ENCODE measurements at places on chromosomes 1 and 21.
A peak's percentile ranks its signal among the peaks of the same experiment; 100 is the strongest.

DNA sequence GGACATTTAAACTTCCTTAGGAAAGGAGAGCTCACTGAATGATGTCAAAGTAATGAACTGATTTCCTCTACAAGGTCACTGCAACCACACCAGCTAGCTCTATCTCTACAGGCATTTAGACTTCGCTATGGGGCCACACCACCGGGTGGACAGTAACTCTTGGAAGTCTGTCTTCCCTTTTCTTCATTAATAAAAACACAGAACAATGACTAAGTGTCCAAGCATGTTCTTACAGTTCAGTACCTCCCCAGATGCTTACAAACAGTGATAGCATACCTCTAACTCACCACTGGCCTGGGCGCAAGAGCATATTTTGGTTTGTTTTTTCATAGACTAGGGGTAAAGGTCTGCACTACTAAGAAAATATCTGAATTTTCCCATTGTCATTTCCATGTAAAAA is 54.6 kb downstream of the SIM2 start:
- DNase-seq: peak; percentile 82

DNA sequence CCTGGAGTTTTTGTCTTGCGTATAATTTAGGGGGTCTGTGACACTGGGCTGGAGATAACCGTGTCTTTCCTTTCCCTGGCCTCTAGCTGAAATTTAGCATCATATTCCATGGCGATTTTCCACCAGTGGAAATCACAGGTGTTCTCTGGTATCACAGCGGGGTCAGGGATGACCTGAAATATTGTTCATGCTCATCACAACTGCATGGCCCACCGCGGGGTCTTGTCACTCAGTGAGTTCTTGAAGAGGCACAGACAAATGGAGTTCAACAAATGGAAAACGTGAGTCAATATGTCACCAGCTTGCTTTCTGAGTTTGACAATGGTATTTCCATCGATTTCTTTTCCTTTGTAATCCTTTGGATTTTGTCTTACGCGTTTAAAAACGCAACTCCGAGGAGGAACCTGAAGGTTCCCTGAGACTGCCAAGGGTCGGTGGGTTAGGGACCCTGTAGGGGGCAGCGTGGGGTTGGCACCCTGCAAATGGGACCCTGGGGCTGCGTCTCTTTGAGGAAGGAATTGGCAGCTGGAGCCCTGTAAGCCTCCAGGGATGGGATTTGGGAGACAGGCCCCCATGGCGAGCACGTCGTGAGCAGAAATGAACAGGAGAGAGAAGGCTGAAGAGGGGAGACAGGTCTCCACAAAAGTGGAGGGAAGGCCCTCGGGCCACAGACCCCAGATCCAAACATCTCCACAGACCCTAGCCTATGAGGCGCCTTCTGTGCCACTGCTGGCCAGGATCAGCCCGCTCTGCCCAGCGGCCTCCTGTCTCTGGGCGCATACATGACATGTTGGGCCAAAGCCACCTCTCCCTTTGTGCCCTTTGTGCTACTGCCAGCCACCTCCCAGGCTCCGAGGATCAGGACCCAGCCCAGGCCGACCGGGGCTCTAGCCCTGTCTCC is 32.1 kb upstream of the RUNX3 start:
- DNase-seq: no peak

- DNase-seq: no peak
These were observed 26.6 kb downstream of the IL23R start for GRCh38 chr1:67192902-67193301.

DNA sequence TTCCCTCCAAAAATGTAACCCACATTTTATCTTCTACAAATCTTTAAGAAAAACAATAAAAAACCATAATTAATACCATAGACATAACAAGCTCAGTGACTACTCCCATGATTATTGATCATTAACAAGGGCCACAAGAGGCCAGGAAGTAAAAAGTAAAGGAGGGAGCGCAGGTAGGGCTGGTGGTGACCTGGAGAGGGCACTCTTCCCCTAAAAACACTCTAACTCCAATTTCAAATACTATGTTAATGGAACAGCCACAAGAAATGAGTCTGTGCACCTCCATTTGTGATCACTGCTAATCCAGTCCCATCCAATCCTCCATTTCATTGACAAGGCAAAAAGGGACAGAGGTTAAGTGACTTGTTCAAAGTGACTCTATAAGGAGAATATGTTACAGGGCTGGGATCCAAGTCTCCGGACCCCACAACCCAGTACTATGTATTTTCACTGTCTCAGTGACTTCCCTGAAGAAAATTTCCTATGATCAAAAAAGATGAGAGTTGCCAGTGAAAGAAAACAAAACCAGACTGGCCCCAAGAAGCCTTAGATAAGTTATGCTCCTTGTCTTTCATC is 41.2 kb upstream of the CFAP298 start:
- peak; percentile 20 for DNase-seq

DNA sequence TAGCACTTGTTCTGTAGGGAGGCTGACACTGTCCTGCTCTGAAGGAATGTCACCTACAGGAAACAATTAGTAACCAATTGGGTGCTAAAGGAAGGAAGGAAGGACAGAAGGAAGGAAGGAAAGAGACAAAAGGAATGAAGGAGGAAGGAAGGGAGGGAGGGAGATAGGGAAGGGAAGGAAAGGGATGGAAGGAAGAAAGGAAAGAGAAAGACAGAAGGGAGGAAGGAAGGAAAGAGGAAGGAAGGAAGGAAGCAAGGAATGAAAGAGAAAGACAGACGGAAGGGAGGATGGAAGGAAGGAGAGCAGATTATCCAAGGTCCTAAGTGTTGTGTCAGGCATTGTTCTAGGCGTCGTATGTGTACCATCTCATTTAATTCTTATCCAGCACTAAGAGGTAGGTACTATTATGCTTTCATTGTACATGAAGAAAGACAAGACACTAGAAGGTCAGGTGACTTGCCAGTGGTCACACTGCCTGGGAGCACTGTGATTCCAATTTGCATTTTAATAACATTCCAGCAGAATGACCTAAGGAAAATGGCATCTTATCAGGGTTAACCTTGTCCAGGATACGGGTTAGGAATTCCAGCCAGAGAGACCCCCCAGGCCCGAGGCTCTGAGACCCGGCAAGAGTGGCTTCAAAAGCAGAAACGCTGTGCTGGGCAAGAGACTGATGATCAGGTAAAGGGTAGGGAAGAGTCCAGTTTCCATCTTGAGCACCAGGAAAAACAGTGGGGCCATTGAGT is 29.6 kb downstream of the CLIC6 start:
- DNase-seq: peak; percentile 61

DNA sequence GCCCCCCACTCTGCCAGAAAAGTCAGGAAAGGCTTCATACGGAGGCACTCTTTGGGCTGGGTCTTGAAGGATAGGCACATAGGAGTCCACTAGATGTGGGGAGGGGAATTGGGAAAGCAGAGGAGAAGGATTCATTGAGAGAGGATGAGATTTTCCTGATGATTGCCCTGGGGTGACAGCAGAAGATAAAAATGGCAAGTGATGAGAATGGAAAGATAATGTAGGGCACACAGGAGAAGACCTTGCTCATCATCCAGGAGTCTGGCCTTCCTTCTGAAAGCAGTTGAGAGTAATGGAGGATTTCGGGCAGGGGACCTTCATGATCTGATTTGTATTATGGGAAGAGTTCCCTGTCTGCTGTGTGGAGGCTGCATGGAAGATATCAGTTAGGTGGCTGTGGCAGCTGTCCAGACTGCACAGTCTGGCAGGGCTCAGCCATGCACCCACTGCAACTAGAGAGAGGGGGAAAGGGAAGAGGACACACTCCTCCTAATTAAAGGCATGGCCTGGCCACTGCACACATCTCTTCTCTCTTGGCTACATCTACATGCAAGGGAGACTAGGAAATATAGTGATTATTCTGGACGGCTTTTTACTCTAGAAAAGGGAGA is 9.6 kb upstream of the FABP3 start:
- no peak for DNase-seq

- peak; percentile 8 for DNase-seq
These were observed 54.5 kb downstream of the PAPPA2 start for GRCh38 chr1:176517484-176517883.

GRCh38 chr1:27487966-27488884 is 1.7 kb downstream of the WASF2 start:
- peak; percentile 41 for DNase-seq

DNA sequence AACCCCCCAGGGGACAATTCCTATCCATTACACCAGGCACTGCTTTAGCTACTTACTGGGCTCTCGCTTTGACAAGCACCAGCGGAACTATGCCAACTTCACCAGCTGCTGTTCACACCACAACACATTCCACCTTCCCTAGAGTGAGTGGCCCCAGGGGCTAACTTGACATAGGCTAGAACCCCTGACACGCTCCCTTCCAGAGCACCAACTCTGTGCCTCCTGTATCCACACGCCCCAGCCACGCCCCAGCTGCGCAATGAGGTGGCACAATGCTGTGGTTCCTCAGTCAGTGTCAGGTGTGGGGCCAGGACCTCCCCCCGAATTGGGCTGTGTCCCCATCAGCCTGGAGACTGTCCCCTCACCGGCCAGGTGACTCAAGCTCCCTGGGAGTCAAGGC is 11.7 kb upstream of the FGR start:
- no peak for DNase-seq

GRCh38 chr1:206631085-206631509 is 4.2 kb upstream of the DYRK3 start:
- DNase-seq: peak; percentile 74

DNA sequence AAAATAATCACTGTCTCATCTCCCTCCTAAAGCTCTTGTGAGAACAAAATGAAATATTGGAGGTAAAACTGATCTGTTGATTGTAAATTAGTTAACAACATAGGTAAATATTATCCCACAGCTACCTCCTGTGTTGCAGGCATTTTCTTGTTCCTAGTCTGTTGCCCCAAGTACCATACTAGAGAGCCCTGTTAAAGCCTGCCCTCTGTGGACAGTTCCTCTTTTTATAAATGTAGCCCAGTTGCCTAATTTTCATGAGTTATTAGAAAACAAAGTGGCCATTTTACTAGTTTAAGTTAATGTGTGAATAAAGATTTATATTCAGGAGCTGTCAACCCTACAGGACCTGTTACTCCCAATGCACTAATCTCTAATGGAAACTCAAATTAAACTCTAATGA is 180.0 kb upstream of the KCND3 start:
- no peak for DNase-seq

- DNase-seq: no peak
These were observed 49.9 kb downstream of the C8B start for GRCh38 chr1:56915960-56916359.

- DNase-seq: no peak
These were observed 83.7 kb upstream of the CHRM3 start for GRCh38 chr1:239302696-239303095.

DNA sequence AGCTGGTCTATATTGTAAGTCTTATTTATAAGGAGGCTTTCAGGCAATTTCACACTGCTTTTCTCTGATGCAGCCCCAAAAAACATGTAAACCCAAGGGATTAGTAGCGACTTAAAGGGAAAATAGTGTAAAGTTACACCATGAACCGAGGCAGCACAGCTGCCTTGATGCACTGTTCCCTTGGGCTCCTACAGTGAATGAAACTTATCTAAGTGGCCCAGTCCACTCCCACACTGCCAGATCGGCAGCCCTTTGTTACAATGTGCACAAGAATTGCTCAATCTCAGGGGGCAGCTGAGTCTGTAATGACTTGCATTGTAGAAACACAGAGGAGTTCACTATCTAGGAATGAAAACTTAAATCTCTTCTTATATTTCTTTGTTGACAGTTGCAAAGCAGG is 120.8 kb upstream of the ADGRL2 start:
- no peak for DNase-seq

- DNase-seq: no peak
These were observed 28.0 kb upstream of the XPR1 start for GRCh38 chr1:180603850-180604226.

GRCh38 chr1:87327376-87328271 is 1.1 kb upstream of the LMO4 start:
- DNase-seq: no peak

GRCh38 chr1:100506217-100506616 is 31.7 kb upstream of the GPR88 start:
- DNase-seq: no peak

GRCh38 chr1:34156739-34157138 is 8.3 kb downstream of the CSMD2 start:
- no peak for DNase-seq

Measured in EL (cell line).